ENCODE measurements at places on chromosomes 2 and 18.

DNA sequence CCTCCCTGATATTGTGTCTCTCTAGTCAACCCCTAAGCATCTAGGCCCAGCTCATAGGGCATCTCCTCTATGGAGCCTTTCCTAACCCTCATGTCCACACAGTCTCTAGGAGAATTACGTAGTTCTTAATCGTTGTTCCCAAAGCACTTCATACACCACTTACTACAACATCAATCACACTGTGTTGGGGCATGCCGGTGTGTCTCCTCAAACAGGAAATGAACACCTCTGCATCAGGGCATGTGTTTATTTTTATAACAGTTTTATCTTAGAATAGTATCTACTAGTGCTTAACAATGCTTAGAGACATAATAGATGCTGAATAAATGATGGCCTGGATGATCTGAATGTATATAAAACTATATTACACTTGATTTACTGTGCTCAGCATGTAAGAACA is 19.7 kb downstream of the CYP1B1 start:
- DNase-seq: no peak

- DNase-seq: no peak
Measured at GRCh38 chr2:127771756-127772155, 39.2 kb downstream of the WDR33 start.

DNA sequence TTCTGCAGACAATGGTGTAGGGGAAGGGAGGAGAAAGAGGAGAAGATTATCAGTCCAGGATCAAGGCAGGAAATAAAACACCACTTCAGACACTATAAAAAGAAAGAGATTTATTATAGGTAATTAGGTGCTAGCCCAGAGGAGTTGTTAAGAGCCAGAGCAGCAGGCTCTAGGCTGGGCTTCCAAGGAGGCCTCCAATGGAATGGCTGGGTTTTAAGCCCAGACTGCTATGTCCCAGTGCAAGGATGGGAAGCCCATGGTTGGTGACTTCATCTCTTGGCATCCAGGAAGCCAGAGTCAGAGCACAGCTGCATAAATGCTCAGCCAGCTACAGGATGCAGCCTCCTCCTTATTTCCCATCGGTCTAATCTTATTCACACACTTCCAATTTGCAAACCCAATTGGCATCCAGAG is 95.6 kb downstream of the LAMA3 start:
- DNase-seq: no peak

DNA sequence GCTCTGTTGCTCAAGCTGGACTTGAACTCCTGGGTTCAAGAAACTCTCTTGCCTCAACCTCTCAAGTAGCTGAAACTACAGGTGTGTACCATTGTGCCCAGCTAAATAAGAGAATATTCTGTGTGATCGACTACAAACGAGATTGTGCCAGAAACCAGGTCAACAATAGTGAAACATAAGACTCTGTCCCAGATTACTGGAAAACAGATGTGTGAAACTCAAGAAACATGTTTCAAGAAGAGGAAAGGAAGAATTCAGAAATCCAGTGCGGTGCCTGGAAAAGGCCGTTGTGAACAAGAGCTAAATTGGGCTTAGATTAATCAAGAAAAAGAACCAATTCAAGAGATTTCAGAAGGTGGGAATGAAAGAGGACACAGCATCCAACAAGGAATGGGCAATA is 23.4 kb upstream of the STAT1 start:
- no peak for DNase-seq

- DNase-seq: peak; percentile 95
Measured at GRCh38 chr2:98412751-98413458, 31.8 kb upstream of the INPP4A start.

GRCh38 chr18:31197676-31198075 is 35.0 kb upstream of the DSC1 start:
- no peak for DNase-seq
